Omental fat pad (tissue), 4 donors: ENCODE measurements at places on chromosomes 13 and 19.

GRCh38 chr13:25882466-25883357 lies 169.1 kb downstream of the SHISA2 start:
- DNase-seq = no peak

GRCh38 chr13:111970494-111971141 lies 96.3 kb upstream of the SOX1 start:
- no peak for DNase-seq

- DNase-seq = no peak
These were observed 70.9 kb downstream of the SPATA13 start for GRCh38 chr13:24231377-24231776.

GRCh38 chr19:548886-549830 lies 5.3 kb downstream of the GZMM start:
- no peak for DNase-seq

GRCh38 chr13:113139577-113139976 lies 17.0 kb downstream of the F10 start:
- DNase-seq = no peak

DNA sequence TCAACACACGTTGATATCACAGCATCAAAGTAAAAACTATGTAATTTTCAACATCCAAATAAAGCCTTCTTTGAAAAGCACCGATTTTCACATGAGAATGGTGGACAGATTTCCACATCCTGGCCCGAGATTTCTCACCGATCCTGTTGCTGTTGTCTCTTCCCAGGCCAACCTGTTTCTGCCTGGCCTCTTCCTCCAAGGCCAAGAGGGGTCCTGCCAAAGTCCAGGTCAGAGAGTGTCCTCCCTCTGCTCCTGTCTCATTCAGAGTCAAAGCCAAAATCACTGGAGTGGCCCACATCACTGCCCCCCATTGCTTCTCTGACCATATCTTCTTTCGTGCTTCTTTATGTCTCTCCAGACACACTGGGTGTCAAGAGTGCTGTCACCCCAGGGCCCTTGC lies 49.5 kb downstream of the CHST8 start:
- DNase-seq = no peak

GRCh38 chr13:95579303-95579702 lies 26.8 kb downstream of the CLDN10 start:
- DNase-seq = no peak

- no peak for DNase-seq
These were observed 184.1 kb downstream of the HS6ST3 start for GRCh38 chr13:96274046-96274445.

GRCh38 chr19:29120466-29120865 lies 92.5 kb downstream of the UQCRFS1 start:
- no peak for DNase-seq

DNA sequence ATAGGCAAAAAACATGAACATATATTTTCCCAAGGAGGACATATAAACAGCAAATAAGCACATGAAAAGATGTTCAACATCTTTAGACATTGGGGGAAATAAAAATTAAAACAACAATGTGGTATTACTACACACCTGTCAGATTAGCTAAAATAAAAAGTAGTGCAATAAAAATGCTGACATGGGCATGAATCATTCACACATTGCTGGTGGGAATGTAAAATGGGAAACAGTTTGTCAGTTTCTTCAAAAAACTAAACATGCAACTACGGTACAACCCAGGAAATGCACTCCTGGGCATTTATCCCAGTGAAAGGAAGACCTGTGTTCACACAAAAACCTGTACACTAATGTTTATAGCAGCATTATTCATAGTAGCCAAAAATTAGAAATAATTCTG lies 5.3 kb upstream of the SUCLA2 start:
- DNase-seq = no peak

- DNase-seq = no peak
These were observed 69.7 kb upstream of the UBL3 start for GRCh38 chr13:29920025-29920643.

GRCh38 chr19:29596885-29597525 lies 9.1 kb upstream of the POP4 start:
- DNase-seq = no peak

DNA sequence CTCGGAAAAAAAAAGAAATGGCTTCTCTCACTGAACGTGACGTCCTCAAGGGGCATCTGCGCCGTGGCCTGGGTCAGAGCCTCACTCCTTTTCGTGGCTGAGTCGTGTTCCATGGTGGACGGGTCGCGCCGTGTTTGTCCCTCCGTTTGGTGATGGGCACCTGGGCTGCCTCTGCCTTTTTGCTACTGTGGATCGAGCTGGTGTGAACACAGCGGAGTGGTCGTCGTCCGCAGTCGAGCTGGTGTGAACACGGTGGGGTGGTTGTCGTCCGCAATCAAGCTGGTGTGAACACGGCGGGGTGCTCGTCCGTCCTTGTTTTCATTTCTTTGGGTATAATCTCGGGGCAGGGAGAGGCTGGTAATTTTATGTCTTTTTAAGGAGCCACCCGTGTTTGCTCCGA lies 11.6 kb downstream of the HCN2 start:
- DNase-seq = no peak

DNA sequence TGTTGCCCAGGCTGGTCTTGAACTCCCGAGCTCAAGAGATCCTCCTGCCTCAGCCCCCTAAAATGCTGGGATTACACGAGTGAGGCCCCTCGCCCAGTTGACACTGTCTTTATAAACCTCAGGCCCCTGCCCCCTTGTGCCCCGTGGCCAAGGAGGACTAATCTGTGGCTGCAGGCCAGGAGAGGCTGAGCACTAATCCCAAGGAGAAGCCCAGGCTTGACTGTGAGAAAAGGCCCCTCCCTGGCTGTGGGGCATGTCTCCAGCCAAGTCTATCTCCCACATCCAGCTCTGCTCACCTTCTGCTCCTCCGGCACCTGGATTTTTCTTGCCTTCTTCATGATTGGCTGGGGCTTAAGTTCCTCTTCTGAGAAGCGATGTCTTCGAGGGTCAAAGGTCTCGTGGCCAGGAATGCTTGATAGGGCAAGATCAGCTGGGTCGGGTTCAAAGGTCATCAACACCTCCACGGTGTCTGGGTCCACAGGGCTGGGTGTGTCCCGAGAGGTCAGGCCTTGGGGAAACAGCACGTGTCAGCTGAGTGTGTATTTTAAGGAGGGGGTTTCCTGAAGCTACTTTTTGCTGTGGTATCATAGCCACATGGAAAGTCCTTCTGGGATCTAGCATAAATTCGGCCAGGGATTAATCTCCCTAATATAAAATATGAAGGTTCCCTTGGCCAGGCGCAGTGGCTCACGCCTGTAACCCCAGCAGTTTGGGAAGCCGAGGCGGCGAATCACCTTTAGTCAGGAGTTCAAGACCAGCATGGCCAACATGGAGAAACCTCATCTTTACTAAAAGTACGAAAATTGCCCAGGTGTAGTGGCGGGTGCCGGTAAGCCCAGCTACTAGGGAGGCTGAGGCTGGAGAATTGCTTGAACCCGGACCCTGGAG lies 3.8 kb downstream of the DBP start:
- no peak for DNase-seq

- DNase-seq = no peak
These were observed 482.0 kb downstream of the PCDH20 start for GRCh38 chr13:60933638-60934037.

- no peak for DNase-seq
These were observed 4.7 kb downstream of the PNMA8A start for GRCh38 chr19:46466536-46467196.

GRCh38 chr13:100234524-100235136 lies 145.7 kb downstream of the PCCA start:
- DNase-seq = no peak

- no peak for DNase-seq
These were observed 68.1 kb downstream of the UFM1 start for GRCh38 chr13:38417727-38418126.

- no peak for DNase-seq
These were observed 9.7 kb downstream of the WIZ start for GRCh38 chr19:15439821-15440641.

- no peak for DNase-seq
These were observed 446.7 kb downstream of the KCTD12 start for GRCh38 chr13:76439546-76439945.

- no peak for DNase-seq
These were observed 9.2 kb downstream of the RFC3 start for GRCh38 chr13:33827139-33827538.

- no peak for DNase-seq
These were observed 5.5 kb upstream of the METTL21C start for GRCh38 chr13:102700088-102701031.

GRCh38 chr13:111247552-111247951 lies 72.9 kb upstream of the TEX29 start:
- no peak for DNase-seq

- DNase-seq = no peak
These were observed 65.2 kb downstream of the RFX2 start for GRCh38 chr19:6045108-6045507.

DNA sequence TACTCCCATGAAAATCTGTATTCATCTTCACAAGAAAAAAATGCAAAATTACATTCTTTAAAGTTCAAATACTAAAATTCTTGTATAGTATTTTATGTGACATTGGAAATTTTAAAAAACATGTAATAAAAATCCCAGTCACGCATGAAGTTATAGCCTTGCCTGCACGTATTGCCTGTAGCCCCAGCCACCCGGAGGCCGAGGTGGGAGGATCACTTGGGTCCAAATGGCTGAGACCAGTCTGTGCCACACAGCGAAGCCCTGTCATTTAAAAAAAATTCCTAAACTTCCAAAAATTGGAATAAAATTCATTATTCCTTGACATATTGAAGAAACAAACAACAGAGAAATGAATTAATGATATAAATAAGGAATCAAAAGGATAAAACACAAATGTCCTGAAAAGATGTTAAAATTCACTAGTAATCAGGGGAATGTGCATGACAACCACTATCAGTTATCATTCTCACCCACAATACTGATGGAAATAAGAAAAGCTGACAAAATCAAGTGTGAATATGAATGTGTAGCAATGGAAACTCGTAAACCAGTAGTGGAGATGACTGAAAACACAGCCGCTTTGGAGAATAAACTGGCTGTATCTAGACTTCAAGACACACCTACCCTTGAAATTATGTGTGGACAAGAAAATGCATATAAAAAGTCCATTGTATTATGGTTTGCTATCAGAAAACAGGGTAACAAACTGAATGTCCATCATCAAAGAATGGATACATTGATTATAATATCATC lies 7.5 kb downstream of the CARD8 start:
- no peak for DNase-seq

DNA sequence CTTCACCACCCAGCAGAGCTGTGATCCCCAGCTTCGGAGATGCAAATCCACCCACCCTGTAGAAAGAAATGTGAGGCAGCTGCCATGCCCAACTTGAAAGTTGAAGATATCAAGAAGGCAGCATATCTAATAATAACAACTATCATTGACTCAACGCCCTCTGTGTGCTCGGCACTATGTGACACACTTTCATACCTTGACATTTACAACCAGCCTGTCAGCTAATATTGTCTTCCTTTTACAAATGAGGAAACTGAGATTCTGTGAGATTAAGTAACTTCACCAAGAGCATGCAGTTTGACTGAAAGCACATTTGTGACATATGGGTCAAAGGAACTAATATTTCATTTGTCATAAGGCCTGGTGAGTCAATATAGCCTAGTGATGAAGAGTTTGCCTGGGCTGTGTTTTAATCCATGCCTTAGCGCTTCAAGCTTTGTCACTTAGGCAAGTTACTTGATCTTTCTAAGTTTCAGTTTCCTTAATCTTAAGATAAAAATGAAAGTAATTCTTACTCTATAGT lies 137.0 kb downstream of the FLT1 start:
- DNase-seq = no peak

- no peak for DNase-seq
These were observed 27.2 kb downstream of the MPND start for GRCh38 chr19:4370418-4371041.

DNA sequence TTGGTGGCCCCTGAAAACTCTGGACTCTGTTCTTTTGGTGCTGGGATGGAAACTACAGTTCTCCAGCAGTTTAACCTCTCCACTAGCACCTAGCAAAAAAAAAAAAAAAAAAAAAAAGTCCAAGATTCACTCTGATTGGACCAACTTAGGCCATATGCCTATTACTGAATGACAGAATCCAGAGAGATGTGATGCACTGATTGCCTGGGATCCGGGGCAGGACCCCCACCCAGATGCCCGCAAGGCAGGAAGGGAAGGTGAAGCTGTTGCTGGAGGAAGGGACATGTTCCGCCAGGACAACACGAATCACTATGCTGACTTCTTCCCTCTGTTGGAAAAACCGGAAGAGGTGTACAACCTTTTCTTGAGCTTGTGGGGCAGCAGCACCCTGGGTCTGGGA lies 152.5 kb upstream of the ZNF536 start:
- DNase-seq = no peak

DNA sequence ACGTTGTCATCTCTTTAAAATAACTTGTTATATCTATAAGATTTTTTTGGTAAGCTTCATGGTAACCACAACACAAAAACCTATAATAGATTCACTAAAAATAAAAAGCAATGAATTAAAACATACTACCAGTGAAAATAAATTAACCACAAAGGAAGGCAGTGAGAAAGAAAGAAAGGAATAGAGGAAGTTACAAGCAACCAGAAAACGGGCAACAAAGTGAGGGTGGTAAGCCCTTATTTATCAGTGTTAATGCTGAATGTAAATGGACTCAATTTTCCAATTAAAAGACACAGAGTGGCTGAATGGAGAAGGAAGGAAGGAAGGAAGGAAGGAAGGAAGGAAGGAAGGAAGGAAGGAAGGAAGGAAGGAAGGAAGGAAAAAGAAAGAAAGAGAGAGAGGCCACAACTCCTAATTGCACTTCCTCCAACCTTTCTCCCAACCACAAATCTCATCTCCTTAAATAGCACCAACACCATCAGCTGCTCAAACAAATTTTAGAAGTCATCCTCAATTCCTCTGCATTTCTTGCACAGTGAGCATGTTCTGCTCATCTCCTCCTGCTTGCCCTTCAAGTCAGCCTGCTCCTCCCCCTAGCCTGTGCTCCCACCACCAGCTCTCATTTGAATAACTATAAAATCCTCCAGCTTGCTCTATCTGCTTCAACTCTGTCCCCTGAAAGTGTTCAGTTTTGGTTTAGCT lies 48.6 kb downstream of the CCNA1 start:
- no peak for DNase-seq
